CD8-positive, alpha-beta memory T cell (primary cell): ENCODE measurements at places on chromosomes 4 and X. TPM values are rescaled to one million over a fixed set of nuclear protein-coding genes. Genes with fewer than 3 reads are reported as not detected.

Gene RIPPLY1
- not detected for total RNA-seq

Gene FMR1NB
- not detected for total RNA-seq

Gene GPR173
- total RNA-seq: not detected

Gene PWWP3B
- not detected for total RNA-seq

DNA sequence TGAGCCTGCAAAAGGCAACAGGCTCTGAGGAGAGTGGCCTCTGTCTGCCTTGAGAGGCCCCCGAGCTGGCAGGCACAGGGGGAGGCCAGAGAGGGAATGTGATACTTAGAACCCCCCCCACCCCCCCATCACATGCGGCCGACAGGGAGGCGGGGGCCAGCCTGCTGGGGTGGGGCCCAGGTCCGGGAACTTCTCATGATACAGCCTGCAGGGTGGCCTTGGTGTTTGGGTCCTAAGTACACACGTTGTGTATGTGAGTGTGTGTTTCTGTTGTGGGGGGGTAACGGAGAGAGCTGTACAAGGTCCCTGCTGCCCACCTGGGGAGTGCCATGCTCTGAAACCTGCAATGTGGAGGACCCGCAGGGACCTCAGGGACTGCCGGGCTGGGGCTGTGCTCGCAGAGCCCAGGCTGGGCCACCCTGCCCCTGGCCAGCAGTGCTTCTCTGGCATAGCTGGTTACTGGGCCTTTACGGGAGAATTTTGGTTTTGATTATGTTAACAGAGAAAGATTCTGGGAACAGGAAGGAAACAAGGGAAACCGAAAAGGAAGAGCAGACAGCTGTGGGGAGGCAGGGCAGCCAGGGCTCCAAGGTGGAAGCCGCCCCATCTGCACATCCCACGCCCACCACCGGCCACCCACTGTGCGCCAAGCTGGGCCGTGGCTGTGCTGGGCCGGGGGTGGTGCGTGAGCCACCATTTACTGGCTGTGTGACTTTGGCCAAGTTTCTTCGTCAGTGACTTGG is 19.9 kb downstream of the SH3BP2 start:
- no peak for DNase-seq
- H3K4me3 ChIP-seq: peak overlapping the region; percentile 59
- H3K27me3 ChIP-seq: no peaks in the 10 kb centered on the region
- peak overlapping the region; percentile 66 for H3K27ac ChIP-seq

DNA sequence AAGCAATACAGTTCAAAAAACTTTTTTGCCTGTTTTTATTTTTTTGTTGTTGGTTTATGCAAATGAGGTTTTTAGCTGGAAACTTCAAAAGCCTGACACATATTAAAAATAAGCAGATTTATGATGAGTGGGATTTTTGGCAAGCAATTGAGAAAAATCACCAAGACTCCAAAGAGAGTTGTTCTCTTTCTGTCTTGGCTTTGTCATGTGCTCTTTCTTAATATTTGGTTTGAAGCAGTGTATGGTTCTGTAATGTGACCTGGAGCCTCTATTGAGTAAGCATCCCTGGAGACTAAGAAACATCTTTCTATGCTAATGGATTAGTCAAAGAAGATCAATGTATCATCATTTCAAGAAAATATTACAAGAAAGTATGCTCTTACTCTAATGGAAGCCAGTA is 11.7 kb downstream of the TRIM2 start:
- H3K36me3 ChIP-seq: no peaks in the 10 kb centered on the region
- H3K4me3 ChIP-seq: no peak overlapping the region
- no peak for DNase-seq
- H3K27ac ChIP-seq: no peak overlapping the region

GRCh38 chr4:3720466-3720865 is 45.7 kb upstream of the ADRA2C start:
- DNase-seq: no peak
- H3K27me3 ChIP-seq: no peaks in the 10 kb centered on the region
- H3K4me1 ChIP-seq: no peaks in the 10 kb centered on the region
- no peaks in the 10 kb centered on the region for H3K36me3 ChIP-seq

GRCh38 chr4:54937501-54937900 is 187.9 kb downstream of the KDR start:
- no peak for DNase-seq
- no peak overlapping the region for H3K4me3 ChIP-seq
- no peak overlapping the region for H3K27ac ChIP-seq
- H3K27me3 ChIP-seq: no peaks in the 10 kb centered on the region
- H3K36me3 ChIP-seq: no peaks in the 10 kb centered on the region
- H3K4me1 ChIP-seq: peaks cover 15% of the 10 kb centered on the region

- H3K4me1 ChIP-seq: no peaks in the 10 kb centered on the region
- no peaks in the 10 kb centered on the region for H3K36me3 ChIP-seq
- DNase-seq: no peak
- no peak overlapping the region for H3K27ac ChIP-seq
Measured at GRCh38 chr4:8048856-8049676, 109.4 kb upstream of the AFAP1 start.

GRCh38 chr4:75708218-75708691 is 16.1 kb upstream of the USO1 start:
- no peaks in the 10 kb centered on the region for H3K4me1 ChIP-seq
- H3K36me3 ChIP-seq: peaks cover 4% of the 10 kb centered on the region
- DNase-seq: peak; percentile 55
- no peak overlapping the region for H3K27ac ChIP-seq
- H3K4me3 ChIP-seq: no peak overlapping the region
- H3K27me3 ChIP-seq: no peaks in the 10 kb centered on the region

DNA sequence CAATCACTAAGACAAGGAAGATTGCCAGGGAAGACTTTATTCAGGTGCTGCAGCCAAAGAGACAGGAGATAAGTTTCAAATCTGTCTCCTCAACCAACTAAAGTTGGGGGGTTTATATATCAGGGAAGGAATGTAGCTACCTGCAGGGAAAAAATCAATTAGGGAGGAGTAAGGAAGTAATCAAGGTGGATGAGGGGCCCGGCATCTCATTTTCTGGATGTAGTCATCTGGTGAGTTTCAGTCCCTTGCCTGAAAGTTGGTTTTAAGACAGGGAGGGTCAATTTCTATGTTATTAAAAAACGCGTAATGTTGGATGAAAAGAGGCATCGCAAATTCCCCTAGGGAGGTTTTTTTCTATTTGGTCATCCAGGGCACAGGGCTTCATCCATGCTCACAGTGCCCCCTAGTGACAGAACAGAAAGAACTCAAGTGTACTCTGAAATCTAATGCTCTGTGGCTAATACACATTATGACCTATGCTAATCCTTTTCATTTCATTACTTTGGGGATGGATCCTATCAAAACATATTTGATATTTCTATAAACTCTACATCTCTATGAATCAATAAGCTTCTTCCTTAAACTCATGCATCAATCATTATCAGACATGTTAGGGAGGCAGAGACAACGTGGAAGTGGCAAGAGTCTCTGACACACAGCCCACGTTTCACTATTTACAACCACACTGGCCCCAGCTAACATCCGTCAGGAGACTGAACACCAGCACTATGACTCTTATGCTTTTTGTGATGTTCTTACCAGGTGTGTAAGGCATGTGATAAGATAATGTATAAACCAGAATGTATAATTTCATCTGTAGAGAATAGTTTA is 1577.0 kb upstream of the TENM3 start:
- no peaks in the 10 kb centered on the region for H3K4me1 ChIP-seq
- no peaks in the 10 kb centered on the region for H3K27me3 ChIP-seq
- H3K4me3 ChIP-seq: no peak overlapping the region
- DNase-seq: peak; percentile 26
